Caki2 (cell line): ENCODE measurements at places on chromosomes 7 and 10. TPM values are rescaled to one million over a fixed set of nuclear protein-coding genes. Genes with fewer than 3 reads are reported as not detected.

- no peak for DNase-seq
These were observed 4.6 kb downstream of the HSPA12A start for GRCh38 chr10:116737627-116738327.

GRCh38 chr10:50375745-50376144 lies 124.4 kb upstream of the ASAH2 start:
- DNase-seq: no peak

DNA sequence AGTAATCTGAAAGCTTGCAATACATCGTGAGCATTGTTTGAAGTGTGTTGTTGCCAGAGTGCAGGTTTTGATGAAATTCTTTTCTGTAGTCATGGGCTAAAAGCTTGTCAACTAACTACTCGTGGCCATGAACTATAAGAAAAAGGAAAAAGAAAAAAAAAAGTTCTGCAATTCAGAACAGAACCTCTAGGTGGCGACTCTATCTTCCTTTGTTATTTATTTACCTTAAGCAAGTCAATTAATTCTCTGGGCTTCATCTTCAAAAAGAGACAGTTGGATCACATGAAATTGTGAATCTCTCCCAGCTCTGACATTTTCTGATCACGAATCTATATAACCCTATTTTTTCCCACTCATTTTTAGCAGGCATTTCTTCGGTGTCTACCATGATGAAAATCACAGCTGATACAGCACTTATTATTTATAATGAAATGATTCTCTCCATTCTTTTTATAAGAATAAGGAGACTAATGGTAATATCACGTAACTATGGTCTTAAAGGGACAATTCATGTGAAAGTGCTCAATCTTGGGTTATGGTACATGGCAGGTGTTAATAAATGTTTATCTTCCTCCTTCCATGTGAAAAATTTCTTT lies 18.8 kb downstream of the TMEM196 start:
- peak; percentile 72 for DNase-seq

DNA sequence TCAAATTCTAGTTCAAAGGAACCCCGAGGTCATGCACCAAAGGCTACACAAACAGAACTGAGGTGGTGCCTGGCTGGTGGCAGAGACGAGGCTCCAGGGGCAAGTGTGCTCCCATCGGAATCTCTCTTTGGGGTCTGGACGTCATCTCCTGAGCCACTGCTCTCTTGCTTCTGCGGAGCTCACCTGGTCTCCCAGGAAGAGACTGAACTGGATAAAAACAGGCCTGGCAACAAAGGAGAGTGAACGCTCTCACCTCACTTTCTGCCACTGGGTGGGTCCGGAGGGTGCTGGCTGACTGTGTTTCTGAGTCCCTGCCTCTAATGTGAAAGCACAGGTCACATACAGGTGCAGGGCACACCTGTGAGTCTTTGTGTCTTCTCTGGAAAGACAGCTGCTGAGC lies 22.4 kb downstream of the VIPR2 start:
- no peak for DNase-seq

DNA sequence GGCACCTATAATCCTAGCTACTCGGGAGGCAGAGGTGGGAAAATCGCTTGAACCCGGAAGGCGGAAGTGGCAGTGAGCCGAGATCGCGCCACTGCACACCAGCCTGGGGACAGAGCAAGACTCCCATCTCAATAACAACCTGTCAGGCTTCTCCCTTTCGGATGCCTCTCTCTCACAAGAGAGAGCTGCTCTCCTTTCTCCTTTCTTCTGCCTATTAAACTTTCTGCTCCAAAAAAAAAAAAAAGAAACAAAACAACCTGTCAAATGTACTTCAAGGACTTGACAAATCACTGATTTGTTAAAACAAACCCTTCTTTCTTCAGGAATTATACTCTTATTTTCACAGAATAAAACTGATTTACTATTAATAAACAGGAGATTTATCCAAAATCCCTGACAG lies 3.6 kb downstream of the PSAP start:
- DNase-seq: no peak

Gene ITGA8
- total RNA-seq: not detected in 2 replicates

Gene ERVW-1
- not detected in 2 replicates for total RNA-seq
